ENCODE measurements at places on chromosomes 1 and 21.

GRCh38 chr1:204924013-204924759, 53.5 kb downstream of the NFASC start:
- DNase-seq, result peak; percentile 16

- DNase-seq, result peak; percentile 58
Measured at GRCh38 chr1:92858564-92859399, 26.9 kb downstream of the RPL5 start.

DNA sequence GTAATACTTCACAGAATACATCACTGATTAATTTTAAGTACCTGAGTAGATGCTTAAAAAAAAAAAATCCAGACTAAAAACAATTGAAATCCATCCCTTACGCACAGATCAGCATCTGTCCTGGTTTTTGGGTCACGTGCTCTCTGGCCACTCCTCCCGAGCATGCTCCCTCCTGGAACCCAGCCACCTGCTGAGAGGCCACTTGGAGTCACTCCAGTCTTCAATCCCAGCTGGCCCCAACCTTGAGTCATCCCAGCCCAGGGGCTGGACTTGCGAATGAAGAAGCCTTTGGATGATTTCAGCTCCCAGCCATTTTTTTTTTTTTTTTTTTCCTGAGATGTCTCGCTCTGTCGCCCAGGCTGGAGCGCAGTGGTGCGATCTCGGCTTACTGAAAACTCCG, 8.9 kb downstream of the MAP1LC3C start:
- peak; percentile 70 for DNase-seq

DNA sequence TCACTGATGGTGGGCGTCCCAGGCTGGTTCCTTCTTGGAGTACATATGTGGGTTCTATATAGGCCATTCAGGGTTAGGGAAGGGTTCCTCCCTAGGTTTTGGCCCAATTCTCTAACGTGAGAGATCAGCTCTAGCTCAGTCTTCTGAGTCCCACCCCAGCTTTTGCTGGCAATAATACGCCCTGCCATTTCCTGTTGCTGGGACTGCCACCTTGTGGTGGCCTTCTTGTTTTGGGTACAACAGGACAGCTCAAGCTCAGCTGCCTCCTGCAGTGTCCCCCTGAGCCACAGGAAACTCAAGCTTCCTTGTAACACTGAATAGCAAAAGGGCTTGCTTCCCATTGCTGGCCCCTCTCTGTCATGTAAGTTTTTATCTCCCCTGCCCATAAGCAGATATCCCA, 77.8 kb downstream of the BACH1 start:
- no peak for DNase-seq

- DNase-seq, result no peak
Measured at GRCh38 chr1:234900595-234900994, 228.0 kb downstream of the TOMM20 start.

DNA sequence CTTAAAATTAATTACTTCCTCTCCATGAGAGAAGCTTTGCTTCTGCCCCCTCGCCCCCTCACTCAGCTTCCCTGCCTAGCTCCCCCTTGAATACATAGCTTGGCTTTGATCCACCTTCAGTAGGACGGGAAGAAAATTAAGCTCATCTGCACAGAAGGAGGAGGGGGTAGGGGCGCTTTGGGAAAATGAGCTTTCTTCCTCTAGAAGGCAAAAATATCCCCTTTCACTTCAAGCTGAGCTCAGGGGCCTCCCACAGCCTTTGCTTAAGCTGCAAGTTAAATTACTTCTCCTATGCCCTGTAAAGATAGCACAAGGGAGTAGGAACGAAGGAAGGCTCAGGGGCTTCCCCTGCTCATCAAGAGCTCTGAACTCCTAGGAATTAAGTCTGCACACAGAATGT, 65.2 kb upstream of the GOLT1A start:
- DNase-seq, result no peak

Measured in fibroblast of skin of left biceps (primary cell).